ENCODE measurements at places on chromosomes 4 and X. TPM values are rescaled to one million over a fixed set of nuclear protein-coding genes. Genes with fewer than 3 reads are reported as not detected.

The POU4F2 gene
- not detected for total RNA-seq

DNA sequence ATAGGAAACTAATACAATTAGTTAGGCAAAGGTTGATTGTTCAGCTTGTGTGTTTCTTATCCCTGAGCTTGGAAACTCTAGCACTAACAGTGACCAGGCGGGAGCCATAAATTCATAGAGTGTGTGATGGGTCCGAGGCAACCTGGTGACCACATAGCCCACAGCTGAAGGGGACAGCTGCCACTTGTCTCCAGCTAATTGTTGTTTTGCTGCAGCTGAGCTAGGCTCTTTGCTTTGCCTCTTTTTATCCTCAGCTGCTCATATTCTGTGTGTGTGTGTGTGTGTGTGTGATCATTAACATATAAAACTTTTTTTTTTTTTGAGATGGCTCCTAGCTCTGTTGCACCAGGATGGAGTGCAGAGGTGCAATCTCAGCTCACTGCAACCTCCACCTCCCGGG lies 53.2 kb downstream of the DOCK11 start:
- no peak for DNase-seq

- no peak for DNase-seq
These were observed 63.7 kb downstream of the ANK2 start for GRCh38 chr4:113113151-113113550.

The VEGFC gene
- total RNA-seq = 6.9 TPM

GRCh38 chr4:73104695-73105094 lies 35.2 kb upstream of the COX18 start:
- DNase-seq = no peak

- no peak for DNase-seq
These were observed 101.3 kb downstream of the RPA4 start for GRCh38 chrX:96985046-96985445.

DNA sequence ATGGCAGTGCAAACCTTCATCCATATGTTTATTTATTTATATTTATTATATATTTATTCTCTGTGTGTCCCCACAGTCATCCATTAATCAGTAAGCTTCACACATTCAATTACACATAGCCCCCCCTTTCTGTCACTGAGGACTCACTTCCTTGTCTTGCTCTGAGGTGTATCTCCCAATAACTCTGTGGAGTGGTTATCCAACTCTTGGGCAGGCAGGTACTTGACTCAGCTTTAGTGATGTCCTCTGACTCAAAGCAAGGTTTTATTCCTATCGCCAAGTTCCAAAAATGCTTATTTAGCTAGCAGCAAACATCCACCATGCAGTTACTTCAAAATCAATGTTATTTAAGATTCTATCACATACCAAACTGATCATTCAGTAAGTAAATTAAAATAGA lies 25.2 kb upstream of the NDP start:
- DNase-seq = no peak

DNA sequence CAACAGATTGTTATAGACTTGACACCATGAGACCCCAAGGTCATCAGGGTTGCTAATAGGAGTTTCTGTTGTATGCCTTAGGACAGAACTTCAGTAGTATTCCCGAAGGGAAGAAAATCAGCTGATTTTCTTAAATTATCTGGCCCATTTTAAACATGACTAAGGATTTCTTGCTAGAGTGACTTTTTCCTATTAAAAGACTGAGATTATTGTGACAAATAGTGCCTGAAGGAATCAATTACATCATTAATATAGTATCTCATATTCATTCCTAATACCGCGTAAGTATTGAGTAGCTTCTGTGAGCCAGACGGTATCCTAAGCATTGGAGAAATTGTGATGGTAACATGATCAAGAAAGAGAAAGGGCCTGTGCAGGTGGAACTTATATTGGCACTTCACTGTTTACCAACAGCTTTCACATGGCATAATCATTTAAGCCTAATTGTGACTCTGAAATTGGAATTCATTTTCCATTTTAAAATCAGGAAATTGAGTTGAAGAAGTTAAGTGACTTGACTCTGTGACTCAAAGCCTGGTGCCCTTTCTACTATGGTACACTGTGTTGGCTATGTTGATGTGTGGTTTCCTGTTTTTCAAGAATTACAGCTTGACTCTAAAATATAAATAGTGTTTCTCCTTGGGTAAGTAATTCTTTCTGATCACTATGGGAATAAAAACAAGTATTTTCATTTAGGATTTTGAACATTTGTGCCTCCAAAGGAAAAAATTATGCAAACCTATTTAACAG lies 4.1 kb downstream of the AFF1 start:
- no peak for DNase-seq

The UNC5C gene
- 0.72 TPM for total RNA-seq

The AADAT gene
- total RNA-seq = 1.6 TPM

The HPGDS gene
- 3.5 TPM for total RNA-seq

- no peak for DNase-seq
These were observed 67.6 kb downstream of the JAKMIP1 start for GRCh38 chr4:6132716-6133115.

GRCh38 chrX:129741880-129742758 lies 3.3 kb downstream of the XPNPEP2 start:
- DNase-seq = peak; percentile 34

DNA sequence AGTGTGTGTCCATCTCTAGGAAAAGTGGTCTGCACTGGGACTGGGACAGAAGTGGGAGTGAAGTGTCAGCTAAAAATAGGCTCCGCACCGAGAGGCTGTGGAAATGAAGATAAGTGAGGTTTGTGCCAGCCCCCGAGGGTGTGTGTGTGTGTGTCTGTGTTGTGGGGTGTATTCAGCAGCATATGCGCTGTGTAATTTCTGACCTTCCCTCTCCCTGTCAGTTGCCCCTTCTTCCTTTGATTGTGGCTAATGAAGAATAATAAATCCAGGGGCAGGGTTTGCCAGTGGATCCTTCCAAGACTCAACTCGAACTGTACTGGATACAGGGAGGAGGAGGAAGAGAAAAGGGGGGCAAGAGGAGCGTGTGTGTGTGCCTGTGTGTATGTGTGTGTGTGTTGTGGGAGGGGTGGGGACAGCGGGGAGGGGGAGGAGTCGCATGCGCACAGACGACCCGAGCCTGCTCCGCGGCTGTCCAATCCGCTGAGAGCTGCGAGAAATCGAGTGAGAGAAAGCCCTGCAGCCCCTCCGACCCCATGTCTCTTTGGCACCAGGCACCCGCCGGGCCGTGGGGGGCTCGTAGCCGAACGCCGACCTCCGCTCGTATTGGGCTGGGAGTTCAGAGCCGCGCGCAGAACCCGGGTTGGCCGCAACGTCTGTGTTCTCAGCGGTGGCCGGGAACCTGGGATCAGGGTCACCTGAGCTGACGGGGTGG lies 916 bp upstream of the POU4F2 start:
- DNase-seq = no peak

DNA sequence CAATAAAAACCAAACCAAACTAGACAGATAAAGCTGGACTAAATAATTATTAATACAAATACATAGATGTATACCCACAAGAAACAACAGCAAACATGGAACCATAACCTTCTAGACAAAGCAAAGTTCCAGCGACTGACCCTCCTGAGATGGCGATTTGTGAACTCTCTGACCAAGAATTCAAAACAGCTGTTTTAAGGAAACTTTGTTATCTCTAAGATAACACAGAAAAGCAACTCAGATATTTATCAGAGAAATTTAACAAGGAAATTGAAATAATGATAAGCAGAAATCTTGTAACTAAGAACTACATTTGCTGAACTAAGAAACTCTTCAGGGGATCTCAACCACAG lies 23.4 kb upstream of the MTHFD2L start:
- no peak for DNase-seq

DNA sequence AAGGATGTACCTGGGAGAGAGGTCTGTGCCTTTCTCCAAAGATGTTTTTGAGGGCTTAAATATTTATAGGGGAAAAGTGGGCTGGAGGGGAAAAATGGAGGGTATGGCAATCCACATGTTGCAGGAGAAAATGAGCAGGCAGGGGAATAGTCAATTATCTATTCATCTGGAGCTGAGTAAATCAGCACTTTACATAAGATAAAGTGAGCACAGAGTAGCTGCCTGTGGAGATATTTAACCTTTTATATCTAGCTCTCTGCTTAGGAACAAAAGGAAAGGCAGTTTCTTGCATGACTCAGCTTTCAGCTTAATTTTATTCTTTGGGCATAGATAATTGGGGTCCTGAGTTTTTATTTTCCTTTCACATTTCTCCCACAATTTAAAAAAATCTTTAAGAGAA lies 93.6 kb upstream of the NPY2R start:
- no peak for DNase-seq

DNA sequence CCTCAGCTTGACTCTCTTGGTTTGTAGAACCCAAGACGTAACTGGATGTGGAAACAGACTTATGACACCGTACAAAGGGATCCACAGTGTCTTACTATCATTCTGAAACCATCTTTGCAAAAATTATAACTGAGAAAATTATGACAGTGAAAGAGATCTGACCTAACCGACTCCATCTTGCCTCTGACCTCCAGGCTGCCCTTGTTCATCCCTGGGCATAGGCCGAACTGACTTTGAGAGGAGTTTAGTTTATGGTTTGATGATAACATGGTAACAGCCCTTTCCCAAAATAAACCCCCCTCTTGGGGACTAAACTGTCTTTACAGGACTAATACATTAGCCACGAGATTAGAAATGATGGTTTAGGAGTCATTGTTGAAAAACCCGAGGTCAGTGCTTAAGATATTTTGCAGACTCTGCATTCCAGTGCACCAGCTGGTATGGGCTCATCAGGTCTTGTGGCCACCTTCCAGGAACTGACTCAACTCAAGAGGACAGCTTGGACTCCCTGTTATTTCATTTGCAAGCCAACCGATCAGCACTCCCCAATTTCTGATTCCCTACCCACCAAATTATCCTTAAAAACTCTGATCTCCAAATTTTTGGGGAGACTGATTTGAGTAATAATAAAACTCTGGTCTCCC lies 49.6 kb downstream of the CASP3 start:
- DNase-seq = no peak

- no peak for DNase-seq
These were observed 70.5 kb downstream of the HPGD start for GRCh38 chr4:174451718-174452296.

DNA sequence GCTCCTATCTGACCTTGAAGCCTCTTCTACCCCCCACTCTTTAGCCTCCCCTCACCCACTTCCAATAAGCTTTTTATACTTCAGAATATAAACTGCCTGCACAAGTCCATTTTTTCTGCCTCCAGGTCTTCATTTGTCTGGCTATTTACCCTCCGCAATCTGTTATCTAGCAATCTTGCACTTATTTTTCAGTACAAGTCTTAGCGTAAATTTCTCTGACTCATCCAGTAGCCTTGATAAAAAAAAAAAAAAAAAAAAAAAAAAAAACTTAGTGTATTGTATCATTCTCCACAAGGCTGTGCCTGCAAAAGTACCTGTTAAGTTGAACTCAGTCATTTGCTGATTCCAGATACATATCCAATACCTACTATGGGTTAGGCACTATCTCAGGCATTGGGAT lies 219.5 kb upstream of the DKK2 start:
- no peak for DNase-seq

GRCh38 chrX:123884809-123885408 lies 25.1 kb downstream of the XIAP start:
- DNase-seq = no peak

DNA sequence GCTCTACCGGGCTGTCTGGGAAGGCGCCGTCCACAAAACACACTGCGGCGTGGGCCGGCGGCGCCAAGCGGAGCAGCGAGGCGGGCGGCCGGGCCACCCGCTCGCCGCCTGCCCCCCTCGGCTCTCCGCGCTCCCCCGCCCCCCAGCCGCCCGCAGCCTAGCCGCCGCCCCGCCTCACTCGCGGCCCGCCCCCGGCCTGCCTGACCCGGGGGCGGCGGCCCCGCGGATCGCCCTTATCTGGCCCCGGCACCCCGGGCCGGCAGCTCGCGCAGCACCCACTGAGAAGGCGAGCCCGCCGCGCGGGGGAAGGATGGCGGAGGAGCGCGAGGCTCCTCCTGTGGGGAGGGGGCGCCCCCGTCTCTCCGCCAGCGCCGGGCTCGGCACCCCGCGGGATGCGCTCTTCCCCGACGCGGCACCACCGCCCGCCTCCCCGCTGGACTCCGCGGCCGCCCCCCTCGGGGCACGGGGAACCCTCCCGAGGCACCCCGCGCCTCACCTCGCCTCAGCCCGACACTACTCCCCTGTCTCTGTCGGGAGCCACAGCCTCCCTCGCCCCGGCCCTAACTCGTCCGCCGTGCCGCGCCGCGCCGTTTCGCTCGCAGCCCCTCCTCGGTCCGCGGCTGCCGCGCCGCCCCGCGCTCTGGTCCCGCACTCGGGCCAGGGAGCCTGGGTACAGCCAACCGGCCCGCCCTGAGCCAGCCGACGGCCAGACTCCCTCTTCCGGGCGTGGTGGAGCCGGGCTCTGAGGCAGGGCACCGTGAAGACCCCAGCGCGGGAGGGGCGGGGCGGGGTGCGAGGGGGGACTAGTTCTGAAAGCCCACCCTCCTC lies 566 bp downstream of the ATP11C start:
- peak; percentile 66 for DNase-seq

- DNase-seq = no peak
These were observed 322.9 kb downstream of the ANKRD50 start for GRCh38 chr4:124389591-124389990.

DNA sequence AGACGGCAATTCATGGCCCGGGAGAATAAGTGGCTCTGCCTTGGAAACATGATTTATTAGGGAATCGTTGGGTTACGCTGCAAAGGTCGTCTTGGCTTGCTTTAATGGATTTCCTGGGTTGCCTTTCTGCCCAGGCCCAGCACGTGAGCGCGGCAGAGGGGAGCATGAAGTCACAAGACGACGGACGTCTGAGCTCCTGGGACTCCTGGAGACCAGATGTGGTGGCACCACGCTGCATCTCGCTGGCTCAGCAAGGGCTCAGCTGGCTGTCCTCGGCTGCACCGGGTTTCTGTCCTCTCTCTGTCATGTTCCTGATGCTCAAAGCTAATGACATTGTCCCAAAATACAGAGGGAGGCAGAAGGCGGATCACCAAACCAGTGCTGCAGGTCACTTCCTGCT lies 61.2 kb downstream of the C4orf50 start:
- no peak for DNase-seq

The MED14 gene
- 30.4 TPM for total RNA-seq

DNA sequence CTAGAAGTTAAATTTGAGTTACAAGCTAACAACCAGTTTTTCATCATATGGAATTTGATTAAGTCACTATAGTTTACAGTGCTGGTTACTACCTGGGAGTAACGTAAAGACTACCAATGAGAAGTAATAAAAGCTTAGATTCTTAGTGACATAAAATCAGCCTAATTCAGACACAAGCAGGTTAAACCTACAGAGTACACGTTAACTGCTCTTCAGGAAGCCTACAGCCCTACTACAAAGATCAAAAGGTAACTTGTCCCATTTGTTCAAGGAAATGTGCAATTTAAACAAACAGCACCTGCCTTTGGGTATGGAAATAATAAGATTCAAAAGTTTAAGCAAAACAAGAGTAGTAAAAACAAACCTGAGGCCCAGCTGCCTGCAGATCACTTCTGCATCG lies 21.5 kb downstream of the PRSS12 start:
- DNase-seq = no peak

DNA sequence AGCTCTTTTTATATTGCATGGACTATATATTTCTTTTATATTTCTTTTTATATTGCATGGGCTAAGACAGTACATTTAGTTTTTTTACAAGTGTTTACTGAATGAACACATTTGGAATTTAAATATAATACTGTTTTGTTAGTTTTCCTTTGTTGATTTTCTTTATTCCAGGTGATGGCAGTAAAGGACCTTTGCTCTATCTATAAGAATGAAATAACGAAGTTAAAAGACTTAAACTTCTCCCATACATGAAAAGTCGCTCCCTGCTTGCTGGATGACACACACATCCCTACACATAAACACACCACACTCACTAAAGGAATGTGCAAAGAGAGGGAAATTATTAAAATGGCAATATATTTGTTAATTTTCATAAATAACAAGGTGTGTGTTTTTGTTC lies 102.5 kb upstream of the ANXA10 start:
- no peak for DNase-seq
